ENCODE measurements at places on chromosomes 3 and 15.
A peak's percentile ranks its signal among the peaks of the same experiment; 100 is the strongest.

- peak; percentile 13 for DNase-seq
These were observed 43.1 kb downstream of the PLXNA1 start for GRCh38 chr3:127026036-127026435.

GRCh38 chr3:189664311-189664710 is 33.1 kb downstream of the TP63 start:
- DNase-seq = no peak

- DNase-seq = no peak
These were observed 28.3 kb upstream of the TBC1D5 start for GRCh38 chr3:17770682-17771081.

- no peak for DNase-seq
These were observed at the start of gene LDHAL6B for GRCh38 chr15:59206623-59207183. Gene LDHAL6B, plus strand, starts transcription at chr15:59206843. Its CDS starts 98 bp downstream, at chr15:59206941.

- DNase-seq = no peak
These were observed 130.0 kb upstream of the BNIP2 start for GRCh38 chr15:59819092-59819491.

DNA sequence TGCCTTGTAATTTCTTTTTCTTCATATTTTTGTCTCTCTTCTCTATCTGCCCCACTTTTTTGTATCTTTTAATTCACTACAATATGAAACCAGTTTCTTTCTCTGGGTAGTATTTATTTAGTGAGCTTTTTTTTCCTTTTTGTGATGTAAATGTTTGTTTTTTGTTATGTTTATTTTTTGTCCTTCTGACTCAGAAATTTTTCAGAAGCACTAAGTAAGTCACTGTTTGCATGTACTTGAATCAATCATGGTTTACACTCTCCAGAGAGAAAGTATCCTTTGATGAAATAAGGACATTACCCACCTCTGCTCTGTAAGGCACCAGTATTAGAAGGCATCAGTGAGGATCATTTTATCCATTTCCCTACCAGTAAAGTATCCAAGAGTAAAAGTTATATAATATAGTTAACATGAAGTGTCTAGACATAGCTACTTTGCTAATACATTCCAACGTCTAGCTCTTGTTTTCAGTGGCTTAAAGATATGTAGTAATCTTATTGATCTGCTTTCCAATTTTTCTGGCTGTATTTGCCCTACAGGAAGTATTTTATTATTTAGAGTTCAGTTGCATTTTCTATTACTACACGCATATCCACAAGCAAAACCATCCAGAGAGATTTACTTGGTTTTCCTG is 25.4 kb downstream of the FILIP1L start:
- no peak for DNase-seq

GRCh38 chr15:74983725-74984231 is 11.6 kb upstream of the SCAMP5 start:
- DNase-seq = no peak

DNA sequence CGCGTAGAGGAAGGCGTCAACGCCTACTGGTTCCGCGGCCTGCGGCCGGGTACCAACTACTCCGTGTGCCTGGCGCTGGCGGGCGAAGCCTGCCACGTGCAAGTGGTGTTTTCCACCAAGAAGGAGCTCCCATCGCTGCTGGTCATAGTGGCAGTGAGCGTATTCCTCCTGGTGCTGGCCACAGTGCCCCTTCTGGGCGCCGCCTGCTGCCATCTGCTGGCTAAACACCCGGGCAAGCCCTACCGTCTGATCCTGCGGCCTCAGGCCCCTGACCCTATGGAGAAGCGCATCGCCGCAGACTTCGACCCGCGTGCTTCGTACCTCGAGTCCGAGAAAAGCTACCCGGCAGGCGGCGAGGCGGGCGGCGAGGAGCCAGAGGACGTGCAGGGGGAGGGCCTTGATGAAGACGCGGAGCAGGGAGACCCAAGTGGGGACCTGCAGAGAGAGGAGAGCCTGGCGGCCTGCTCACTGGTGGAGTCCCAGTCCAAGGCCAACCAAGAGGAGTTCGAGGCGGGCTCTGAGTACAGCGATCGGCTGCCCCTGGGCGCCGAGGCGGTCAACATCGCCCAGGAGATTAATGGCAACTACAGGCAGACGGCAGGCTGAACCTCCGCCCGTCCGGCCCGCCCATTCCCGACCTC is 4.1 kb downstream of the ISLR2 start:
- no peak for DNase-seq
